ENCODE measurements at places on chromosomes 1 and 21. TPM values are rescaled to one million over a fixed set of nuclear protein-coding genes. Genes with fewer than 3 reads are reported as not detected.

The MGST3 gene
- total RNA-seq: 133 TPM

The PRDM16 gene
- total RNA-seq: 23.6 TPM

The PROX1 gene
- 23.9 TPM for total RNA-seq

The RIPK4 gene
- 13.7 TPM for total RNA-seq

The SYT6 gene
- total RNA-seq: 1.1 TPM

The MTX1 gene
- 34.0 TPM for total RNA-seq

The KMO gene
- 1.1 TPM for total RNA-seq

The CTSK gene
- total RNA-seq: 16.7 TPM

The TMCC2 gene
- total RNA-seq: 6.2 TPM

The S100A3 gene
- total RNA-seq: 1.4 TPM
